ENCODE measurements at places on chromosomes 2 and 18.

- DNase-seq = no peak
Observed at GRCh38 chr2:88639865-88640264, 12.6 kb upstream of the EIF2AK3 start.

GRCh38 chr2:222448748-222449181 is 24.4 kb downstream of the SGPP2 start:
- DNase-seq = no peak

GRCh38 chr2:100730290-100730868 is 89.6 kb upstream of the NPAS2 start:
- DNase-seq = no peak

DNA sequence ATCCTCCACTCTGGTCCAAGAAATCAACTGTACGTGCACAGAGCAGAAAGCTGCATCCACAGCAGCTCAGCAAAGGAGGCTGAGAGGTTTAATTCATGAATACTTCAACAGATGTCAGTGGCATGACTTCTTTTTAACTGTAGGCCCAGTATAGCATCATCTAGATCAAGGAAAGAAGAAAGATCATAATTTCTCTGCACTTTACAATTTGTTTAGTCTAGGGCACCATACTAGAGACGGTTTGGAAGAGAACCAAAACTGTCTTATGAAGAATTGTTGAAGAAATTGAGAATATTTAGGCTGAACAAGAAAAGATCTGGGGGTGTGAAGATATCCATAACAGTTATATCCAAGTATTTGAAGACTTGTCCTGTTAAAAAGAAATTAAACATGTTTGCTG is 30.5 kb upstream of the MAP3K20 start:
- no peak for DNase-seq

DNA sequence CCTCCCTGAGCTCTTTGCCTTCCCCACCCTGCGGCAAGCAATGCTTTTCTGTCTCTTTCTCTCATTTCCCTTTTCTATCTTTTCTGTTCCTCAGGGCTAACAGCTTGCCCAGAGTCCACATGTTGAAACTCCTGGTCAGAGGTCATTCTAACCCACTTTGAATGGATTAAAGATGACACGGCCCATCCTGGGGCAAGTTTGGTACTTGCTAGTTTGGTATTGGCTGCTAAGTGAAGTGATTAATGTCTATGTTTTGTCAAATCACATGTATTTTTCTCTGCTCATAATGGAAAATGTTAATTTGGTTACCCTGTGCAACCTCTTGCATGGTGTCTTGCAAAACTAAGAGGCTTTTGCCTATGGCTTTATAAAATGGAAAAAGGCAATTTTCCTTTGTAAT is 960.2 kb downstream of the CNTNAP5 start:
- DNase-seq = no peak

- DNase-seq = no peak
Observed at GRCh38 chr2:84676295-84676694, 160.0 kb downstream of the DNAH6 start.

DNA sequence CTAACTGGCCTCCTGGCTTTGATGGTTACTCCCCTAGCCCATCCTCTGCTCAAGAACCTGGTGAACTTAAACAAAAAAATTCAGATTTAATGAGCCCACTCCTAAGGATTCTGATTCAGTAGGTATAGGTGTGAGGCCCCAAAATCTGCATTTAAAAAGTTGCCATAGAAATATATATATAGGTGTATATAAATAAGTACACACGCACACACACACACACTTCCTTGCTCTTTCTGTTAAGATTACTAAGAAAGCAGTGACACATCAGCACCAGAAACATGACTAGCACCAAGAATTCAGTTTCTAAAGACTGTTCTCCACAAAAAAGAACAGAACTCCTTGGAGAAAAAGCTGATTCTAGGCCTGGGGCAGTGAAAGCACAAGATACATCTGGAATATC is 17.8 kb downstream of the EML6 start:
- DNase-seq = no peak

DNA sequence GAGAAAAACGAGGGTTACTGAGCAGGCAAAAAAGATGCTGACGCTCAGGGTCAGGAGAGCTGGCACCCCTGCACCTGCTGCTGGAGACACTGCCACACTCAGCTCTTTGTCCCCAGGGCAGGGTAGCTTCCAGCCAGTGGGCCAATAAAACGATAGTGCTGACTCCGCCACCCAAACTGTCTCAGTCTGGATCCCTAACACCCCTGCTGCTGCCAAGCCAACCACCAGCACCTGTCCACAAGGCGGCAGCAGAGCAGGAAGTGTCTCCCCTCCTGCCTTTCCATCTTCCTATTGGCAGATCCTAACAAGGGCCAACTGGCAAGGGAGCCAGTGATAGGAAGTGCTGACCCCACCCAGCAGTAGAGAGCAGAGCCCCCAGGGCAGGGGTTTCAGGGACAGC is 531.5 kb upstream of the SALL3 start:
- DNase-seq = no peak

DNA sequence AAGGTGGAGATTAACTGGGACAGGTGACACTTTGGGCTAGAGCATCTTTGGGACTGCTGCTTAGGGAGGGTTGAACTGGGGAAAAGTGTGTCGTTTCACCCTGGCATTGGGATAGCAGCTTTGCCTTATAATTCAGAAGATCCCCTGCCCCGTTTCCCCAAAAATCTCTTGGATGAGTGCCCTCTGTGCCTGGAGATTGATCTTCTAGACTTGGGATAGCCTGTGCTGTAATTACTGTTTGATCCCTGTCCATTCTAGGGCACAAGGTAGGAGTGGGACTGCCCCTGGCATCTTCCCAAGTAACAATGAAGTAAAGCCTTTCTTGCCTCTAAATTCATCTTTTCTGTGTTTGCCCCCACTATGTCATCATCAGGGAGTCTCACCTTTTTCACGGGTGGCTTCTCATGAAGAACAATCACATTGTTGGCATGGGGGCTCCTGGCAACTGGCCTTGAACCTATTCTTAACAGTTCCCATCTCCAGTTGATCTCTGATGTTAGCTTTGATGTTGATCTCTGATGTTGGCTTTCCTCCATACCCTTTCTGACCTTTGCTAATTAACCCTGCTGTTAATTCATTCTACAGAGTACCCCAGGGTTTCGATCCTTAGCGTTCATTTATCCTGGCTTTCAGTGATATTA is 21.6 kb downstream of the MTHFD2 start:
- DNase-seq = no peak

DNA sequence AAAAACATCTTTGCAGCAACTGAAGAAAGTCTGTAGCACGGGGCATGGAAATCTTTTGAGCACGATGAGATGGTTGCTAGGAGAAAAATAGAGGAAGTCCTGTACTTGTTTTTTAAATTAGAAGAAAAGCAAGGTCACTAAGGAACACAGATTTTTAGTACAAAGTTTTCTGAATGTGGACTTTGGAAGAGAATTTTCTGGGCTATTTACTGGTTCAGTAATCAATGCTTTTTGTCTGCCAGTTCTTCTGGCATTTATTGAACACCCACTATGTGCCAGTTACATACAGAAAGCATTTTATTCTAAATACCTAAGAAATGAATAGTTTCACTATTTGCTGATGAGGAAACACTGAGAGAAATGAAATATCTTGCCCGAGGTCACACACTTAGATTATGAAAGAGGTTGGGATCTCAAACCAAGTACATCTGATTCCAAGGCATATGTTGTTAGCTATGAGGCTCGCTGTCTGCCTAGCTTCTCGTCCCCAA is 15.6 kb upstream of the MAP3K20 start:
- no peak for DNase-seq

DNA sequence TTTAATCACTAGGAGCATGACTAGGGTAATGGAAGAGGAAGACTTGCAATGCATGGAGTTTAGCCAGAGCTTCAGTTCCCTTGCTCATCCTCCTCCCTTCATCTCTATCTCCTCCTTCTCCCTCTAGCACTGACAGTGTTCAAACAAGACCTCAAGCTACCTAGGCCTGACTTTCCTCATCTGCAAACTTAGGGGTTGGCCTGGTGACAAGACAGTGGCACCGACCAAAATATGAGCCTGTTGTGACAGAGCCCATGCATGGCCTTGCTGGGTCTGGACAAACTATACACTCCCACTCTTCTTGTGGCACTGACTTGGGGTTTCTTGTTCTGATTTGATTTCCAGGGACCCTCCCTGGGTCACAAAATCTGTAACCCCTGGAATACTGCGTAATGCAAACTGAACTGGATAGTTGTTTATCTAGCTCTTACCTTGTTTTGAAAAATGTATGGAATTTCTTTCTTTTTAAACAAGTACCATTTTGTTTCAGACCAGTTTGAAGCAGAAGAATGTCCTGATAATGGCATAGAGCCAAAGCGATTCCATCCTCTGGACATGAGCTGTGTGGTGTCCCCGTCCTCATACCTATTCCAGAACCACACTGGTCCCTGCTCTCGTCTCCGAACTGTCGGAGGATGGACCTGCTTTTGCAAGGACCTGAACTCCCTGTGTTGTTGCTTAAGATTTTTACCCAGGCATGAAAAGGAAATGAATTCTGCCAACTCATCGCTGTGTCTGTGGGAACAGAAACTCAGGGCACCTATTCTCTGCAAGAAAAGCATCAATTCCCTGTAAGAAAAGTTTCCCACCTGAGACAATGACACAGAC is 33.4 kb upstream of the PPP4R1 start:
- no peak for DNase-seq

DNA sequence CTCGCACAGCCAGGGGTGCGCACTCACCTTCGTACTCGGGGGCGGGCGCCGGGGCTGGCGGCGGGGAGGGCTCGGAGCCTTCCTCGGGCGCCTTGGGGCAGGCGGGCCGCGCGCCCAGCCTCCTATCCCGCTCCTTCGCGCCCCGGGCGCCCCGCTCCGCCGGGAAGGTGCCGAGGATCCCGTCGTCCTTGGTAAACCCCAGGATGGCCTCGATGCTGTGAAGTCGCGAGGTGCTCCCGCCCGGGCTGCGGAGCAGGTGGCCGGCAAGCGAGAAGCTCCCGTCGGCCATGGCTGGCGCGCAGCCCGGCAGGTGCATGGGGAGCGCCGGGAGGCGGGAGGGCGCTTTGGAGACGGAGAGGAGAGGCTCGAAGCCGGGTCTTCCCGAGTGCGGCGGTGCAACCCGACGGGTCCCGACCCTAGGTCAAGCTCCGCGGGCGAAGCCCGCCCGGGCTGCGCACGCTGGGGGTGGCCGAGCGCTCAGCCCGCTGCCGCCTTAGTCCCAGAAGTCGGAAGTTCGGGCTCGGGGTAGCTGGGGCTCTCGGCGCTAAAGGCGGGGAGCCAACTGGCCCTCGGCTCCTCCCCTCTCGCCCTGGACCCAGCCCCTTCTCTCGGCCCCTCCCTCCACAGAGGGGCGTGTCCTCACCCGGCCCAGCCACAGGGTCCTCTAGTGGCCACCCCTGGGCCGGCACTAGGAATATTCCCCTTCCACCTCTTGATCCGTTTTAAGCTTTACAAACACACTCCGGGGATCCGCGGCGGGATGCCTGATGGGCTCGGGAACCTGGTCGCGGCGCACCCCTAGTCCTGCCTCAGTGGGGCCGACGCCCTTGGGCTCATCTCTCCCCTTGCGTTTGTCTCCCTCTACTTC is at the start of gene RAX:
TSS of gene RAX (minus strand) at position 564 of the 868 bp plus-strand sequence. CDS start at position 316, 248 bp downstream.
- DNase-seq = no peak

DNA sequence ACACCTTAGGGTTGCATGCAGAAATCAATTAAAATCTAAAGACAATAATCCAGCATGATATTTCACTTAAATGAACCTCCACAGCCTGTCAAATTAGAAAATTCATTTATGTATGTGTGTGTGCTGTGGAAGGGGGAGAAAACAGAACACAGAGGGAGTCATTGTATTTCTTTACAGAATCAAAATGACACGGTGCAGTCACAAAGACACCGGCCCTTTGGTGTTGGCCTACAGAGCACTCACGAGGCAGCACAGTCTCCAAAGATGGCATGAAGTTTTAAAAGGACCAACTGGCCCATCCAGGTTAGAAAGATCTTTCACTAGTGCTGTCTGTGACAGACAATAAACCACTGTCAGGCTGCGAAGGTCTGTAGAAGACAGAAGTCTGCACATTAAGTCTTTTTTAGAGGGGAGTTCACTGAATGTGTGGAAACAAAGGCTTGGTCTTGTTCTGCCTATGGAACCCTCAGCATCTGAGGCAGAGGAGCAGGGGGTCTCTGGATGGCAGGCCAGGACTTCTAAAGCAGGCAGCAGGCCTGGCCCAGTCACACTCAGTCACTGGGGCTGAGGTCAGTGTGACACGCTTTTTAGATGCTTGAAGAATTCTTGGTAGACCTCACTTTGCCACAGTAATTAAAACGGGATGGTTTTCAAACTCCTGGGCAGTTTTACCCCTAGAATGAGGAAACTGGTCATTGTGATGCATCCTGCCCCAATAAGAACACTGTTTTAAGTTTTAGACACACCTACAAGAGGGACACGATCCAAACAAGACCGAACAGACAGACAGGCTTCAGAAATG is 184.9 kb downstream of the AFF3 start:
- no peak for DNase-seq

DNA sequence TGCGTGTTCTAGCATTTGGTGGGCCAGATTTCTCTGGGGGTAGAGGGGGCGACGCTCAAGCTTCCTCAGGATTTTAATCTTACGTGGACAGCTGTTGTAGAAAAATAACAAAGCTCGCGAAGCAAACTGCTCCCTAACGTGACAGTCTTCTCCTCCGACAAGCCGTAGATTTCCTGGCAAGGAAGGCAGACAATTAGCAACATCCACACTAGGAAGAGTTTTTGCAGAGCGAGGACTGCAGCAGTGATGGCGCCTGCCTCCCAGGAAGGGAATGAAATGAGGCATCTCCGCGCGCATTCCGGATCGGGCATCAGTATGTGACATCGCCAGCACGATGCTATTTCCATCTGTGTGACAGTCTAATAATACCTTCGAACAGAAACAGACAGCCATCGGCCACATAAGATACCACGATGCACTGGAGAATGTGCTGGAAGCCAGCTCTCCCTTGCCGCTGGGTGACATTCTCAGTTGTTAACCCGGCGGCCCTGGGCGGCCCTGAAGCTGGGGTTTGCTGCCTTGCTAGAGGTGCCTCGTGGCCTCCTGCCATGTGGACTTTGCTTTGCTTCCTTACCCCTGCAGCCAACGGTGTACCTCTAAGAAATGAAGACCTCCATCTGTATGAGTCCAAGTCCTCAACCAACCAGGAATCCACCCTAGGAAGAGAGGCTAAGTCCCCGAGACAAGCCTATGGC is 101.8 kb upstream of the AGAP1 start:
- no peak for DNase-seq

DNA sequence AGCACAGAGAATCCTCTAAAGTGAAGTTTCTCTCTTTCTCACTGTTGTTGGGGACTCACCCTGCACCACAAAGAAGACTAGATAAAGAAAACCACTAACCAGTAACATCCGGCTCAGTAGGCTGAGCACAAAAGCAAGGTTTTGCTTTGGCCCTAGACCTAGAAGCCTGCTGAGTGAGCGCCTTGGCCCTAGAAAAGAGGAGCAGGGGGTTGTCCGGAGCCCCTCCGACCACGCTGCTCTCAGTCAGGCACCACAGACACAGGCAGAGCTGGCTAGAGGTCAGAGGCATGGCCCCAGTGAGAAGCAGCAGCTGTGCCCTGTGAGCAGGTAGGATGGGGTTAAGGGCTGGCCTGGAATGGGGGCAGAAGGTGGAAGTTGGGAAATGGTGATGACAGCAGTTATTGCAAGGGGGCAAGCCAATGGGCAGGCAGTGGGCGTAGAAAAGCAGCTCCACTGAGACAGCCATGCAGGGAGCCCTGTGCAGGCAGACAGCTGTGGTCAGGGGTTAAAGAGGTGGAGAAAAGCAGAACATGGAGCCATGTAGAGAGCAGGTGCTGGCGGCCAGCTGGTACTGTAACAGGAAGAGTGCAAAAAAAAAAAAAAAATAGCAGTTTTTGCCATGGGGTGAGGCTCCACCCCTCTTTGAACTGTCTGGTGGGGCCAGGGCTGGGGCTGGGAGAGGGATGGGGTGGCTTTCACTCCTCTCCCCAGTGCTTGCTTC is 36.9 kb upstream of the SLC14A1 start:
- no peak for DNase-seq

Data from stimulated activated CD4-positive, alpha-beta T cell treated with anti-CD3 and anti-CD28 coated beads, TNF-alpha, amount 100 ng/mL, for 4 hours (primary cell).